ENCODE measurements at places on chromosomes 2 and 18. TPM values are rescaled to one million over a fixed set of nuclear protein-coding genes. Genes with fewer than 3 reads are reported as not detected.

DNA sequence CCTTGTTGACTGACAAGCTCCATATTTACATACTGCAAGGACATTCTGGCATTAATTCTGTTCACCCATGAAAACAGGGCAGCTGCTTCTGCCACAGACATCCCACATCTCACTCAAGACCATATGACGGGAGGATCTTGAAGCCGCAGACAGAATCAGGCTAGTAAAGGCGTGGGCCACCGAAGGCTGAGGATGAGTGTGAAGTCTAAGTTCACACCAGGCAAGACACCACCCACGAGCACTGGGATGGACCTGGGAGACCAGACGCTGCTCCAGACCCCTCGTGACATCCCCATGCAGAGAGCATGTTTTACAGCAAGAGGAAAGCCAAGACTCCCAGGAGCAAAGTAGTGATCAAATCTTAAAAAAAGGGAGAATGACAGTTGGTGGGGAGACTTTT, 3.2 kb downstream of the FHL2 start:
- no peak overlapping the region for H3K27ac ChIP-seq
- H3K36me3 ChIP-seq = no peaks in the 10 kb centered on the region
- H3K4me1 ChIP-seq = peaks cover 49% of the 10 kb centered on the region
- H3K27me3 ChIP-seq = no peaks in the 10 kb centered on the region
- DNase-seq = no peak

DNA sequence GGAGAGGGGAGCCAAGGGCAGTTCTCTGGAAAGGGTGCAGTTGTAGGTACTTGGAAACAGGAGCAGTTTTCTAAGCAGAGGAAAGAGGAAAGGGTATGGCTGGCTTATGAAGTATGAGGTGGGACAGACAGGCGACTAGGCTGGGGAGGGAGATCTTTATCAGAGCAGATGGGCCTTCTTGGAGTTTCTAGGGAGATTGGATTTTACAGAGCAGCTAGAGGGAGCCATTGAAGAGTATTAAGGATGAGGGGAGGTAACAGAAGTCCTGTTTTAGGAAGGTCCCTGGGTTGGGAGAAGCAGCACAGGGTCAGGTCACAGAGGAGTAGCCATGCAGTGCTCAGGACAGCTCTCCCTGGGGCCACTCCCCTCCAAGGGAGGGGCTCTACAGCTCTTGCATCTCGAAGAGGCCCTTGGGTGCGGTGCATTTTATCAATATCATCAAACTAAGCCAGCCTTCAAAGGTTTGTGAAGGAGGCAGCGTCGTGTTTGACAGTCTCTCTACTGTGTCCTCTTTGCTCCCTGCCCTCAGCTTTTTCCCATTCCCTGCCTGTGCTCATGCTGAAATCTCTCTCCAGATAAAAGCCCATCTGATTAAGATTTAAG, 154.3 kb downstream of the SETBP1 start:
- no peaks in the 10 kb centered on the region for H3K36me3 ChIP-seq
- H3K4me1 ChIP-seq = peaks cover 4% of the 10 kb centered on the region
- H3K27me3 ChIP-seq = no peaks in the 10 kb centered on the region
- no peak overlapping the region for H3K4me3 ChIP-seq
- peak overlapping the region; percentile 18 for H3K27ac ChIP-seq

- H3K27me3 ChIP-seq = no peaks in the 10 kb centered on the region
- H3K36me3 ChIP-seq = no peaks in the 10 kb centered on the region
- H3K27ac ChIP-seq = no peak overlapping the region
- no peak for DNase-seq
- H3K4me3 ChIP-seq = no peak overlapping the region
Observed at GRCh38 chr18:63788447-63789096, 13.4 kb downstream of the SERPINB7 start.

DNA sequence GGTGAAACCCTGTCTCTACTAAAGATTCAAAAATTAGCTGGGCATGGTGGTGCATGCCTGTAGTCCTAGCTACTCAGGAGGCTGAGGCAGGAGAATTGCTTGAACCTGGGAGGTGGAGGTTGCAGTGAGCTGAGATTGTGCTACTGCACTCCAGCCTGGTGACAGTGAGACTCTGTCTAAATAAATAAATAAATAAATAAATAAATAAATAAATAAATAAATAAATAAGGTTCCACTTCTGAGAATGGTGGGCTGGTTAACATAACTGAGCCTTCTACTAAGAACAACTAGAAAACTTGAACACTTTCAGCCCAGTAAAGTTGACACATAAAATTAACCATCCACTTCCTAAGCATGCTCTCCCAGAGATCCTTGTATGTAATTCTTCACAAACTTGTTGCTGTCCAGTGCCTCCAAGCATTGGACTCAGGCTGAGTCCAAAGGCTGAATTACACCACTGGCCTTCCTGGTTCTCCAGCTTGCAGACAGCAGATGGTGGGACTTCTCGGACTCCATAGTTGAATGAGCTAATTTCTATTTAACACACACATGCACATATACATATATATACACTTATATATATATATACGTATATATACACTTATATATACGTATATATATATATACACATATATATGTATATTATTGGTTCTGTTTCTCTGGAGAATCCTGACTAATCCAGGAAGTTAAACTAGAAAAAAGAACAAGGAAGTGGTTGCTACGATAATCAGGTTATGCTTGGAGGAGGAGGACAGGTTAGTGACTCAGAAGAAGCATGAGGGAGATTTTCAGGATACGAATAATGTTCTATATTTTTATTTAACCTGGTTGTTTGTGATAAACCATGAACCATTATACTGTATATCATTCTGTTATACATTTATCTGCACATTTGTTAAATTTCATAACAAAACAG, 348.8 kb downstream of the METTL4 start:
- no peaks in the 10 kb centered on the region for H3K27me3 ChIP-seq
- no peaks in the 10 kb centered on the region for H3K4me1 ChIP-seq
- no peak overlapping the region for H3K4me3 ChIP-seq
- H3K36me3 ChIP-seq = no peaks in the 10 kb centered on the region

- no peaks in the 10 kb centered on the region for H3K36me3 ChIP-seq
- no peak for DNase-seq
- no peaks in the 10 kb centered on the region for H3K4me1 ChIP-seq
Observed at GRCh38 chr2:226746196-226746800, 53.3 kb downstream of the IRS1 start.

The FBXO41 gene
- total RNA-seq = 2.9 TPM

The PLEKHH2 gene
- total RNA-seq = 57.9 TPM

DNA sequence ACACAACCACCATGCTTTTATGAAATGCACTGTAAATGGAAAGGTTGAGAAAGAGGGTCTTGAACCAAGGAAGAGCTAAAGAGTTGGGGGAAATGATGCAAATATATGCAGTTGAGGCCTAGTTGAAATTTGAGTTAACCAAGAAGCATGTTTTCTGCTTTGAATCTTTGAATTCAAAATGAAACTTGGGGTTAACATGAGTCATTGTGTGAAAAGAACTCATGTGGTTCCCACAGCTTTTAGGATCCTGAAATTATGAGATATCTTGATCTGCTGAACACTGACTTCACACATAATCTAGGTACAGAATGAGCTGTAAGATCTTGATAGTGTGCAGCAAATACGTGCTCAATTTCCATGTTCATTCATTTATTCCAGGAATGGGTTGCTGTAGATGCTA, 422.9 kb upstream of the TRIB2 start:
- H3K4me3 ChIP-seq = no peak overlapping the region
- DNase-seq = no peak
- no peaks in the 10 kb centered on the region for H3K27me3 ChIP-seq
- peaks cover 4% of the 10 kb centered on the region for H3K4me1 ChIP-seq
- no peaks in the 10 kb centered on the region for H3K36me3 ChIP-seq

All from sigmoid colon (tissue), 7 donors.